ENCODE measurements at places on chromosomes 3 and 15.

DNA sequence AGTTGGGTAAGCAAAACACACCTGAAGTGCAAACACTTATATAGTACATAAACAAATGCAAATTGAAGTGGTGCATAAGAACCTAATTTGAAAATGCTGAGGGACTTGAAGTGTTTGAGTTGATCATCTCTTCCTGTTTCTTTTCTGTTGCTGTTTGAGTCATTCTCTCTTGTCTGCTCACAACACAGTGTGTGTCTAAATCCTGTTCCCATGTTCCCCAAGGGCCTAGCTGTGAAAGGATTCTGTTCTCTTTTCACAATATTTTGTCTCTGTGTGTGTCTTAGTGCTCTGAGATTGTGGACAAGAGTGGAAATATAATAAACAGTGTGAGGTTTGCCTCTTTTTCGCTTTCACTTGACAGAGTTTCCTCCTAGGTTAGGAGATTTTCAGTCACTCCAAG lies 6.1 kb downstream of the CD96 start:
- DNase-seq: no peak

GRCh38 chr3:126487151-126487771 lies 11.6 kb upstream of the ZXDC start:
- no peak for DNase-seq

DNA sequence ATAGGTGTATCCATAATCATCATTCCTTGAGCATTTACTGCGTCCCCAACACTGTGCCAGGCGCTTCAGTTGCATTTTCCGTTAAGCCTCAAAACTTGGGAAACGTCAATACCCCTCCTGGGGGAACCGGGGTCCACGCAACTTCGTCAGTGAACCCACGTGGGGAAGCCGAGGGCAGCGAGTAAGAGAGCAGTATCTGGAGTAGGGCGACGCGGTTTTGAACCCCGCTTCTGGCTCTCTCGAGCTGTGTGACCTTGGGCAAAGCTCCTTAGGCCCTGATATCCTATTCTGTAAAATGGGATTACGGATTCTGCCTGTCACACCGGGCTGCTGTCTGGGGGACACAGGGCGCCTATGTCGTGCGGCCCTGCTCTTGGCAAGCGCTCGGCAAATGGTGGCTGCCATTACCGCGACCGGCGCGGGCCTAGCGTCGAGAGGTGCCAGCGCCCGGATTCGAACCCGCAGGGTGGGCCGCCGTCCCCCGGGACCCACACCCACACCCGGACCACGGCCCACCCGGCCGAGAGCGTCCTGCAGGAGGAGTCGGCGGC lies 590 bp downstream of the POLG start:
- no peak for DNase-seq

DNA sequence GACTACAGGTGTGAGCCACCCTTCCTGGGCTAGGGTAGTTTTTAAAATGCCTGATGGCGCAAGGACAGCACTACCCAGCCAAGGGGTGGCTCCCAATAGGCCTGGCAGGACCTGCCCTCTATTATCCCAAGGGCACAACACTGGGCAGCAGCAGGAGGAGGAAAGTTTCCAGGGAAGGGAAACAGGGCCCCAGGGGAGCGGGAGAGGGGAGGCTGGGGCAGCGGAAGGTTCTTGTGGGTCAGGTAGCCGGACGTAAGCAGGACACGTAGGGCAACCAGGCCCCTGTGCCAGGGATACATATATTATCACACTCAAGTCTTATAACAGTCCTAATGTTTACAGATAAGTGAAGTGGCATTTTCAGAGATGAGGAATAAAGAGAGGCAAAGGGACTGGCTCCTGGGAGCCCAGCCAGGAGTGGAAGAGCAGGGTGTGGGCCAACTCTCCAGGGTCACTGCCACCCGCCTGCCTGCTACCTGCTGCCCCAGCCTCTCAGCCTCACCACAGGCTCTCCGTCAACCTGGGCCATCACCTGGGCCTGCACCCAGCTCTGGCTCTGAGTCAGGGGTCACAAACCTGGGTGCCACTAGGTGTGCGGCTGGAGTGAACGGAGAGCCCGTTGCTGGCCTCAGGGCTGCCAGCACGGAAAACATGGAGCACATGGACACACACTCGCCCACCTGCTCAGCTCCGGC lies 73.2 kb upstream of the SNRPA1 start:
- no peak for DNase-seq

DNA sequence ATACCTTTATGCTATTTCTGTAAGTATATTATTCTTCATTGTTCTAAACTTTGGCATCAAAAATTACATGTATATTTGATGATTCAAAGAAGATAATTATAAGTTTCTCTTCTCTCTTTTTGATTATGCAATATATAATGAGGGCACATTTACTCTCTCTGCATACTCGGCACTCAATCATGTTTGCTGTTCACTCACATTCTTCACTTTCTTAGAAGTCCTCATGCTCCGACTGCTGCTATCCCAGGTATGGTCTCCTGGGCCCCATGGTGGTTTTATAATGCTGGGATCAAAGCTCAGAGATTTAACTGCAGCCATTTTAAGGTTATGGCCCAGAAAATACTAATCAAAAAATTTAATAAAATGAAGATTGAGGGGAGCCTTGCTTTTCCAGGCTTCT lies 529.7 kb upstream of the IL12A start:
- DNase-seq: no peak

Data from activated naive CD4-positive, alpha-beta T cell (primary cell).